ENCODE measurements at places on chromosomes 5 and 9.

DNA sequence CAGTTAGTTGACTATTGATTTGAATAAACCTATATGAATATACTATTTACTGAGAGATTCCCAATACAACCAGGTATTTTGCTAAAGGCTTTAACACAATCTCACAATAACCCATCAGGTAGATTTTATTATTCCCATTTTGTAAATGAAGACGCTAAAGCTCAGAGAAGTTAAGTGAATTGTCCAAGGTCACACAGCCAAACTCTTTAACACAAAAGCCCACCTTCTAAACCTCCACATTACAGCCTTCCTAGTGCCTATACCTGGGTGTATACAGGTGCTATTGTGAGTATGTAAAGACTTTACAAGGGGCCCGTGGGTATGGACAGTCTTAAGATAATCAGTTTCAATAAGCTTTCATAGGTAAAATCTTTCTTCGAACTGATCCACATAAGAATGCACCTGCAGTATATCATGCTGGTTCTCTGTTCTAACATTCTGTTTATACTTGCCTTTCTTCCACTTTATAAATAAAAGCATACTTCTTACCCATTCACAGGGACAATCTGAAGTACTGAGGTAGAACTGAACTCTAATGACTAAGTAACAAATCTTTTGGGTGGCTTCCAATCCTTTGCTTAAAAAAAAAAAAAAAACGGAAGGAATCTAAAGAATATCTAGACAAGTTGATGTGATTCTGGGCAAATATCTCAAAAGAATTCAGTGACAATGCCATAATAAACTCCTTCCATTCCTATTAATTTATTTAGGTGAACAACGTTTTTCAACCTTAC is 59.1 kb downstream of the PJA2 start:
- DNase-seq: no peak

DNA sequence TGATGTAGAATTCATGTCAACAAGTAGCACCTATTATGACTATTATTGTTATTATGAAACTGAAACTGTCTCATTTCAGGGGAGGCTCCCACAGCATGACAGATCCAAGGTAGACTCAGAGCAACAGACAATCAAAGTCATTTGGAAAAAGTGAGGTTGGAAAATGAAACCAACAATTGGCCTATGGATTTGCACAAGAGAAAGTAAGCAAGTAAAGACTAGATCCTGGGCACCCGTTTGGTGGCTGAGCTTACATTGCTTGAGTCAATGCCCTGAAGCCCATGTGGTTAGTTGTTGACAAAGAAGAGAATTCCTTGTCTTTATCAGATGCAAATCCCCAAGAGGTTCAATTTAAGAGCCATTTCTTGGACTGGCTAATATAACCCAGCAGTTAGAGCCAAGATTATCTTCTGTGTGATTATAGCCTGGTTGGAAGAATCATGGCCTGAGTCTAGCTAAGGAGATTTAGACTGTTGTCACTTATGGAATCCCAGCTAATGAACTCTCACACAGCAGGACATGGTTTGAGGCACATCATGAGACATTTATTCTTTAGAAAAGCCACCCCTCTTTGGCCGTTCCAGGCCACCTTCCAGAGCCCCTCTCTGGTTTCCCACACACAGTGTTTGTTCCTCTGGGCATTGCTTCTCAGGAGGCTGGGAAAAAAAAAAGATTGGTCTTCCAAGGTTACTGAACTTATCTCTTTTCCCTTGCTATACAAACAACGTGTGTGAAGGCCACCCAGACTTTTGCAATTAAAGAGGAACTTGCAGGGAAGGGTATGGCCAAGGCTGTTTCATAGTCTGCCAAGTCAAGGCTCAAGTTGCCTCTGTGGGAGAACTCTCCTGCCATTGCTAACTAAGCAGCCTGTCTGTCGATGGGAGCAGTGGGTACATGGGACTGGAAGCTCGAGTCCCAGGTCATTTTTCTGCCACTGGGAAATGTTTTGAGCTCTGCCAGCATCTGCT is 399.5 kb downstream of the ENC1 start:
- DNase-seq: peak; percentile 56

GRCh38 chr9:24439456-24439855 is 106.2 kb downstream of the IZUMO3 start:
- DNase-seq: no peak

DNA sequence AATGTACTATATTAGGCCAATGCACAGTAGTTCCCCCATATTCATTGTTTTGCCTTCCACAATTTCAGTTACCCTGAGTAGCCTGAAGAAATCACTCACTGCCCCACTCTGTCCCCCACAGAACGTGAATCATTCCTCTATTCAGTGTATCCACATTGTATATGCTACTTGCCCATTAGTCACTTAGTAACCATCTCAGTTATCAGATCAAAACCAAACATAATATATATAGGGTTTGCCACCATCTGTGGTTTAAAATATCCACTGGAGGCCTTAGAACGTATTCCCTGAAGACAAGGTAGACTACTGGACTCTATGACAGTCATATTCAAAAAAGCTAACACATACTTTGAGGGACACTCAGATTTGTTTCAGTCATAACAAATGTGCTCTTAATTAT is 465.7 kb upstream of the RGMB start:
- DNase-seq: no peak

GRCh38 chr9:137114613-137115393 is at the start of gene DPP7:
TSS of gene DPP7 (minus strand) at chr9:137114733. CDS start at chr9:137114713, 20 bp downstream.
- DNase-seq: peak; percentile 31

GRCh38 chr9:34334916-34335315 is 5.5 kb downstream of the NUDT2 start:
- no peak for DNase-seq

GRCh38 chr5:1336106-1336561 is 8.8 kb downstream of the CLPTM1L start:
- DNase-seq: no peak

DNA sequence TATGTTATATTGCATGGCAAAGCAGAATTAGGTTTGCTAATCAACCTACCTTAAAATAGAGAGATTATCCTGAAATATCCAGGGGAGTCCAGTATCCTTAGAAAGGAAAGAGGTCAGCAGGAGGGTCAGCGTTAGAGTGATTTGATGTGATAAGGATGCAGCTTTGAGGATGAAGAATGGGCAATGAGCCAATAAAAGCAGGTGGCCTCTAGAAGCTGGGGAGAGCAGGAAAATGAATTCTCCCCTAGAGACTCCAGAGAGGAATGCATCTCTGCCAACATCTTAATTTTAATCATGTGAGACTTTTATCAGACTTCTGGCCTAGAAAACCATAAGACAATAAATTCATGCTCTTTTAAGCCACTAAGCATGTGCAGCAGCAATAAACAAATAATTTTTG is 65.7 kb upstream of the SYK start:
- DNase-seq: no peak

- DNase-seq: no peak
Observed at GRCh38 chr9:103700195-103700962, 393.7 kb upstream of the SMC2 start.

DNA sequence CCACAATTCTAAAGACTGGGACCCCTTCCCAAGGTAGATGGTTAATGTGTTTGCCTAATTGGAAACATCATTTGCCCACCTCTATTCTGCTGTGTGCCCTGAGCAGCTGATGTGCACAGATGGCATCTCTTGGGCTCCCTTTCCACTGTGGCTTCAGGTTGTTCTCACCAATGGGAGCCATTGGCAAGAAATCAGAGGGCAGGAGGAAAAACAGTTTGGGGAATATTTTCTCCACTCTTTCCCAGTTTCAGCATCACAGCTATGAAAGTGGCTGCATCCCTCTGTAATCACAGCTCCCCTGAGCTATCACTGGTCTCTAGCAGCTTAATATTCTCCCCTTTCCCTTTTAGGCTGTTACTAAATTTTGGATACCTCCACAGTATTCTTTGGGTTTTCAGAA is 911.6 kb upstream of the SEMA6A start:
- no peak for DNase-seq

- DNase-seq: no peak
Observed at GRCh38 chr9:121156263-121156731, 45.4 kb downstream of the RAB14 start.

DNA sequence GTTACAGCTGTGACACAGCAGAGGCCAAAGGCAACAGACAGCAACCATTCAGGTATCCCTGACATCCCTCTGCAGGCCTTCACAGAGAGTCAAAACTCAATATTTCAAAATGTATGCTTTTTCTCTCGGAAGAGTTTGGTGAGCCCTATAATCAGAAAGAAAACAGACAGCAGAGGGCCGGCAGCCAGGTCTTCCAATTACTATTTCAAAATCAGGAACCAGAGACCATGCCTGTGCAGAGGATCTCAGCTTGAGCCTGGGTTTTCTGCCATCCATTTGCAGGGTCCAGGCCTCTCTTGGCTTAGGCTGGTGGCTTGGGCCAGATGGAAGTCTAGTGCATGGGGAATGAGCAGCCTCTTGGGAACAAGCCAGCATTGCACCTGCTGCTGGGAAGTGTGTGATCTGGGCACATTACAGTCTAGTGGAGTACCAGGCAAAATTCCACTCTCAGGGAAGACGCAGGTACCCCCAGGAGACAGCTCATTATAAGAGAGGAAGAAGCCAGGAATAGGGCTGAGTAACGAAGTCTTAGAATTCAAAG is 231.3 kb downstream of the ENC1 start:
- no peak for DNase-seq

DNA sequence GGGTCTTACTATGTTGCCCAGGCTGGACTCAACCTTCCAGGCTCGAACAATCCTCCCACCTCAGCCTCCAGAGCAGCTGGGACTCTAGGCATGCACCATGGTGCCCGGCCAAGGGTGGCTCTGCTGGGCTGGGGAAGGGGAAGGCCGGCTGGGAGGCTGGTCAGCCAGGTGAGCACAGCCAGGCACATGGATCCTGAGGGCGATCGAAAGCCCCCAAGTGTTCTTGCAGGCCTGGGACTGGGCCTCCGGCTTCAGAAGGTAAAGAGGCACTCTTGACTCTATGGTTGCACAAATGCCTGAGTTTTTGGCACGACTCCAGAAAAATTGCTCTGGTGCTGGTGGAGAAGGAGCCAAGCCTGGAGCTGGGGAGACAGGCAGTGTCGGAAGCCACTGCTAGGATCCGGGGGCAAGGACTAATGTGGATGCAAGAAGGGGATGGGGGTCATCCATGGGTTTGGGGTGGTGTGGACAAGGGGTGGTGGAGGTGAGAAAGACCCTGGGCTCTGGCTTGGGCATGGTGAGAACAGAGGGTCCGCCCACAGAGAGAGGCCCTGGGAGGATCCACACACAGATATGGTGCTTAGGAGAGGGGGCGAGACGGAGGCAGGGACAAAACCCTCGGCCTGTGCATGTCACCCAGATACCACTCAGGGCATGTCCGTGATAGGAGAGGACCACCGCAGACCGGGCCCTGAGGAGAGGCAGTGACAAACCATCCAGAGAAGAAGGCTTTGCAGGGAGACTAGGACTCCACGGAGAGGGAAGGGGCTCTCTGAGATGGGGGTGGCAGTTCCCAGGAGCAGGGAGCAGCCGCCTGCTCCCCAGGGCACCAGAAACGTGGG is 51.1 kb upstream of the COL5A1 start:
- no peak for DNase-seq

DNA sequence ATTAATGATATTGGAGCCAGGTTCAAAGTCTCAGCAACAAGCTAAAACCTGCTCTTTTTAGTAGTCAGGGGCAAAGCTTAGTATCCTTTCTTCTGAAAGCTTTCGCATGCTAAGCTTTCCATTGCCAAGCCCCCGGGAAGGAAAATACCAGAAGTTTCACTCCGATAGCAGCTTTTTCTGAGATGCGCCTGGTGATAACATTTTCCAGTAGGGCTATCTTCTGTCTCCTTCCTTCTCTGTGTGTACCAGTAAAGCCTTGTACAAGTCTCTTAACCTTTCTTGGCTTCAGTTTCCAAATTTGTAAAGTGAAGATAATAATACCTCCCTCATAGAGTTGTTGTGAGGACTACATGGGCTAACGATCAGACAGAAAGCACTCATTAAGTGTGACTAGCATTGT is 36.7 kb downstream of the DOCK8 start:
- DNase-seq: no peak

DNA sequence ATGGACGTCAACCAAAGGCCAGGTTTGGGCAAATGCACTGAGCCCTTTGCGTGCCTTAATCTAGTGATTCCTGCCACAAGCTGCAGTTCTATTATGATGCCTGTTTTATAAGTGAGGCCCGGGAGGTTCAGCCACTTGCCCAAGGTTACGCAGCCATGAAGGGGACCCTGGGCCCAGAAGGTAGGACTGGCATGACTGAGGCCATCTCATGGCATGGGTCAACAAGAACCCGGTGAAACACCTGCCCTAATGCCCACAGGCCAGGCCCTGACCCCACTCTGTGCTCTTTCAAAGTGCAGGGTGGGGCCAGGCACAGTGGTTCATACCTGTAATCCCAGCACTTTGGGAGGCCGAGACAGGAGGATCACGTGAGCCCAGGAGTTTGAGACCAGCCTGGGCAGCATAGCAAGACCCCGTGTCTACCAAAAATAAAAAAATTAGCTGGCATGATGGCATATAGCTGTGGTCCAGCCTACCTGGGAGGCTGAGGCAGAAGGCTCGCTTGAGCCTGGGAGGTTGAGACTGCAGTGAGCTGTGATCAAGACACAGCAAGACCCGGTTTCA is 8.6 kb downstream of the NINJ1 start:
- DNase-seq: no peak

- peak; percentile 80 for DNase-seq
Observed at GRCh38 chr5:135466178-135467050, 14.3 kb upstream of the TIFAB start.

DNA sequence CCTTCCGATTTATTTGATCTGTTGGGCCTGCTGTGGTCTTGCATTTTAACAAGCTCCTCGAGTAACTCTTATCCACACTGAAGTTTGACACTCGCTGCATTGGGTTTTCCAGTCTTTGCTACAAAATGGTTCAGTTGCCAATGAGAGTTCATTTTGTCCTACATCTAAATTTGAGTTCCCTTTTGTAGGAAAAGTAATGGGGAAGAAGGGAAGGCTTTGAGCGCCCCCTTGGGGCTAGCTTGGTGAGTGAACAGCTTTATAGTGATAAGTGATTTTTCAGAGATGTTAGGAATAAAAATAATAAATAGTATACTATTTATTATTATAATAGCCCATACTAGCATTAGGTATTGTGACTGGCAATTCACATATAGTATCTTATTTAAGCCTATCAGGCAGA is 89.9 kb upstream of the GNAQ start:
- DNase-seq: peak; percentile 83

DNA sequence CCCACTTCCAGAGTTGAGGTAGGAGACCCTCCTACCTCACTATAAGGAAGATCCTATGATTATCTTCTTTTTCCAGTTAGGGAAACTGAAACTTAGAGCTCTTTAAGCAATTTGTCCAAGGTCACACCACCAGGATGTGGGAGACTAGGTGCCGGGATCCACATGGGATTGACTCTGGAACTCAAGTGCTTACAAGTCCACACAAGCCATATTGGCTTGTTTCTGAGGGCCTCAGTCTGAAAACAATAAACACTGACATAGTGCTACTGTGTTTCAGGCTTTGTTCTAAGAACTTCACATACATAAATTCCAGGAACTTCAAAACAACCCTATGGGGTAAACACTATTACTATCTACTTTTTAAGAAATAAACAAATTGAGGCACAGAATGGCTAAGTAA is 481.3 kb downstream of the ZSWIM6 start:
- no peak for DNase-seq

GRCh38 chr9:109110329-109111021 is 9.3 kb downstream of the TMEM245 start:
- no peak for DNase-seq
